Retinal pigment epithelial cell (primary cell): ENCODE measurements at places on chromosomes 13 and 19.
A peak's percentile ranks its signal among the peaks of the same experiment; 100 is the strongest.

GRCh38 chr19:12567951-12568350, 16.7 kb upstream of the ZNF564 start:
- no peak for DNase-seq

DNA sequence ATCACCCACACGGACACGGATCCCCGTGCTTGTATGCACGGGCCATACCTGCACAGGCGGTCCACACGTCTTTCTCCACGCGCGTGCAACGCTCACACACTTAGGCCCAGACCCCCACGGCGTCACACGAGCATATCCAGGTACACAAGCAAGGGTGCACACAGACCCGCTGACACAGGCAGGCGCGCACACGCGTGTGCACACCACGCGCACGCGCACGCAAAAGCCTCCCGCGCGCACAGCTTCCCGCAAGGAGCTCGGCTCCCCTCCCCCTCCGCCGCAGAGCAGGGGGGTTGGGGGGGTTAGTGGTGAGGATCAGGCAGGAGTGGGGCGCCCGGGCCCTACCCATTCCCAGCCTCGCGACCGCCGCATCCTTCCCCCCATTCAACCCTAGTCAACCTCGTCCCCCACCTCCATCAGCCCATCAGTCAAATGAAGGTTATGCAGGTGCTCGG, 407 bp downstream of the RAB3A start:
- DNase-seq, result no peak

DNA sequence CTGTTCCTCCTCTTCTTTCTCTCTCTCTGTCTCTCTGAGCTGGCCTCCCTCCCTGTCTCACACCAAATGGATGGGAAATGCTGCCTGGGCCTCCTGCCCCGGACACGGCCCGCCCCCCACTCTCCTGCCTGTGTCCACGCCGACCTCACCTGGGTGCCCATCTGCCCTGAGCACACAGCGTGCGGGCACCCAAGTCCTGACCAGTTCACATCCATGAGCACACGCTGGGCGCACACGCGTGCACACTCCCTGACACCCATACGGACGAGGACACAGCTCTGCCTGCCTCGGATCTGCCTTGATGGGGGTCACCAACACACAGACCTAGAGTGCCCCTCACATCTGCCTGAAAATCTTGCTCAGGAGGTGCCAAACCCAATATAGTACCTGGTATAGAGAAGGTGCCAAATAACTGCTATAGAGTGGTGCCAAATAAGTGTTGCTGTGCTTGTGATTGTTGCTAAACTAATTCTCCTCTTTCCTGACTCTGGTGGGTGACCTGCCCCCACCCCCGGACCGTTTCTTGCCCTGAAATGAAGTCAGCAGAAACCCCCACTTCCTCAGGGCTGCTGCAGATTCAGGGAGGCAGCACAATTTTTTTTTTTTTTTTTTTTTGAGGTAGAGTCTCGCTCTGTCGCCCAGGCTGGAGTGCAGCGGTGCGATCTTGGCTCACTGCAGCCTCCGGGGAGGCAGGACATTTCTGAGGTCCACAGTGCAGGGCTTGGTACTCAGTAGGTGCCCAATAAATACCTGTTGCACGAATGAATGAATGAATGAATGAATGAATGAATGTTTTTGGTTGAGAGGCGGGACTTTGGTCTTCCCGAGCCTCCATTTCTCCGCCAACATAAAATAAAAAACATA, 4.6 kb downstream of the NFIC start:
- DNase-seq, result no peak

DNA sequence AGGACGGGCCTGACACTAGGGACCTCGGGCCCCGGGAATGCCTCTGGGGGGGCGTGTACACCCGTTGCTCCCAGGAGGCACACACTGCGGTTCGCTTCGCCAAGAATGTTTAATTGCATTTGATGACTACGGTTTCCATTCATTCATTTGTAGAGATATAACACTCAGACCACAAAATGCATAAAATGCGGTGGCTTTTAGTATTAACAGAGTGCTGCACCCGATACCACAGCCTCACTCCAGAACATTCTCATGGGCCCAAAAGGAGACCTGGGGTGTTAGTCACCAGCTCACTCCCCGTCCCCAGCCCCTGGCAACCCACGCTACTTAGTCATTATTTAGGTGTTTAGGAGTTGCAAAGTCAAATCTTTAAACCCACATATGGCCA, 21.8 kb downstream of the HCN2 start:
- DNase-seq, result peak; percentile 88
